ENCODE measurements at places on chromosomes 12 and 14.
A peak's percentile ranks its signal among the peaks of the same experiment; 100 is the strongest.

DNA sequence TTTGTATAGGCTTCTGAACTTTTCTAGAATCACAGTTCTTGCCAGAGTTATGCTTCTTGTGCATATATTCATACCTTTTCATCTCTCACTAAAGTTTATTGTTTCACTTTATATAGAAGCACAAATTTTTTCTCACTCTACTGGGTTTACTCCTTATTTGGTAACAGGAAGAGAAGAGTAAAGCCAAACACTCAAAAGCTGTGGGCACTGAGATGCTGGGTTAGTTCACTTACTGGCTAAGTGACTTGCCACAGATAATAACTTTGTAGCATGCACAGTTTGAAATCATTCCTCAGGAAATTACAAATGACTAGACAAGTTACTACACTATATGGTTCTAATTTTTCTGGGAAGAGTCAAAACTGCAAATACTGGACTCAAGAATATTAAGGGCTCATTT lies 7.8 kb downstream of the HIGD1C start:
- DNase-seq = no peak

GRCh38 chr12:55002355-55002754 lies 17.4 kb upstream of the NEUROD4 start:
- no peak for DNase-seq

DNA sequence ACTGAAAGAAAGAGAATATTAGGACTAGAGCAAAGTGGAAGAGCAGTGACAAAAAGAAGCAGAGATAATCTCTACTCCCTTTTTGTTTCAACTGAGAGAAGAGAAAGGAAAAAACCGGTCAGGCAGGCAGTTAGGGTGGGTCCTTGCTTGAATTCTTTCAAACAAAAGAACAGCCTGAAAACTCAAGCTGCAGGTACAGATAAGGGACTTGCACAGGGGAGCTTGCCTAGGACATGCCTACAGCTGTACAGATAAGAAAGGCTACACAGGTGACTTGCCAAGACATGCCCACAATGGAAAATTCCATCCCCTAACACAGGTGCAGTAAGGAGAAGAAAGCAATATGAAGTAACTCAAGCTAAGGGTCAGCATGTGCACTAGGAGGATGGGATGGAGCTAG lies 532.2 kb upstream of the MIS18BP1 start:
- no peak for DNase-seq

GRCh38 chr12:91778938-91779400 lies 366.7 kb downstream of the BTG1 start:
- no peak for DNase-seq

DNA sequence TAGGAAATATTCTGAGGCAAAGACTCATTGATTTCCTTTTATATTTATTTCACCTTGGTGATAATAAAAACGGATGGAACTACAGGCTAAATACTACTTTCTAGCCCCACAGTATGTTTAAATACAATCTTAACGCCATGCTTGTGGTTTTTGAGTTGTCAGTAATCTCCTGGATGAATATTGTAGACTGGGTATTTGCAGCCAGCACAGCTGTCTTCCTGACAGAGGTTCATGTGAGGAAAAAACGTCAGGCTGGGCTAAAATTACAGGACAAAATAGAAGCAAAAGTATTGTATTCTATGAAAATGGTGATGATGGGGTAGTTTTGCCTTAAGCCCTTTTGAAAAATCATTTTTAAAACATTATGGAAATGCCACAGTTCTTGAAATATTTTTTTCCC lies 140.9 kb downstream of the CCDC91 start:
- DNase-seq = no peak

- no peak for DNase-seq
Observed at GRCh38 chr14:71650187-71650755, 282.0 kb upstream of the RGS6 start.

GRCh38 chr12:460261-461230 lies 807 bp downstream of the B4GALNT3 start:
- no peak for DNase-seq

DNA sequence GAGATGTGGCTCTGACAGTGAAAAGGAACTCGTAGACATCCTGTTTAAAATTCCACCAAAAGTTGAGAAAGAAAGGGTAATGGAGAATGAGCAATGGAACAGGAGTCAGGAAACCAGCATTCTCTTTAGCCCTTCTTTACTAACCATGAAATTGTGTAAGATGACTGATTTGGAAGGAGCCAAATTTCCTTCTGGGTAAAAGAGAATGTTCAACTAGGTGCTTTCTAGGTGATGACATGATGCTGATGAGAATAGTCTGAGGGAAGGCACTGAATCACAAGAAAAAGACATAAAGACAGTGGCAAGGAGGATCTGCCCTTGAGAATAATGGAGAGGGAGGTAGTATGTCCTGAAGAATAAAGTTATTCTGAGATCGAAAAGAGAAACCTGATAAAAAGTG lies 2.2 kb downstream of the TSHR start:
- DNase-seq = no peak

DNA sequence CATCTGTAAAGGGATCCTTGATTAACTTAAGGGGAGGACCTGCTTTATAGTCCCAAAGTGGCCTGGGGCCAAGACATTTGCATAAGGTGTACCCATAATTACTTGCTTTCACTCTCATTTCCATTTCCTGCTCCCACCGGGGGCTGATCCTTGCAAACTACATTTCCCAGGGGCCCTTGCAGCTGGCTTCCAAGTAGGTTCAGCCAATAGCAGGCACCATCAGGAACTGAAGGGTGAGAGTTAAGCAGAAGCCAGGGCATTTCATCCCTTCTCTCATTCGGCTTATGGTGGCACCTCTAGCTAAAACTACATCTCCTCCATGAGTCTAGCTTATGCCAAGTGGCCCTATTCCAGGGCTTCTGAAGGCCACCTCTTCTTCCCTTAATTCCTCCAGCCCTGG lies 88.8 kb downstream of the CCDC60 start:
- DNase-seq = no peak

GRCh38 chr14:21162081-21162480 lies 6.2 kb upstream of the OR5AU1 start:
- DNase-seq = no peak

GRCh38 chr12:12454315-12454714 lies 97.4 kb downstream of the BORCS5 start:
- DNase-seq = no peak

- DNase-seq = no peak
Observed at GRCh38 chr14:99239661-99240092, 32.3 kb downstream of the BCL11B start.

- no peak for DNase-seq
Observed at GRCh38 chr14:28676479-28676878, 90.1 kb upstream of the FOXG1 start.

- DNase-seq = no peak
Observed at GRCh38 chr14:36217027-36217426, 40.5 kb upstream of the PTCSC3 start.

- no peak for DNase-seq
Observed at GRCh38 chr12:94678849-94679248, 28.5 kb upstream of the TMCC3 start.

- no peak for DNase-seq
Observed at GRCh38 chr12:66929121-66929520, 250.2 kb upstream of the GRIP1 start.

DNA sequence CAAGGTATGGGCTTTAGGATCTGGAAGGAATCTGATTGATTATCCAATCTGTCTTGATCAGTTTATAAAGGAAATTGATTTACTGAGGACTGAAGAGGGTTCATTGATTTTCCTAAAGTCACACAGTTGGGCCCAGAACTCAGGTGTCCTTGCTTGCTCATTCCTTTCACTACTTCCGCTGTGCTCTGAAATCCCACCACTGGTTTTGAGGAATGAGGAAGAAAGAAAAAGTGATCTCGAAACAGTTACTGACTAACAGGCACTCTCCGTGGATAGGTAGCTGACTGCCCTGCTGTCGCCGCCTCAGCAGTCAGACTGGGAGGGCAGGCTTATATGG lies at the start of gene FITM1:
Gene FITM1, plus strand, starts transcription at position 280 of the 337 bp plus-strand sequence. CDS start 905 bp downstream, outside the sequence.
- no peak for DNase-seq

- no peak for DNase-seq
Observed at GRCh38 chr12:124678421-124678893, 111.0 kb upstream of the NCOR2 start.

GRCh38 chr12:17304503-17305347 lies 698.8 kb upstream of the LMO3 start:
- DNase-seq = no peak

GRCh38 chr12:44889926-44890325 lies 13.8 kb upstream of the NELL2 start:
- no peak for DNase-seq

DNA sequence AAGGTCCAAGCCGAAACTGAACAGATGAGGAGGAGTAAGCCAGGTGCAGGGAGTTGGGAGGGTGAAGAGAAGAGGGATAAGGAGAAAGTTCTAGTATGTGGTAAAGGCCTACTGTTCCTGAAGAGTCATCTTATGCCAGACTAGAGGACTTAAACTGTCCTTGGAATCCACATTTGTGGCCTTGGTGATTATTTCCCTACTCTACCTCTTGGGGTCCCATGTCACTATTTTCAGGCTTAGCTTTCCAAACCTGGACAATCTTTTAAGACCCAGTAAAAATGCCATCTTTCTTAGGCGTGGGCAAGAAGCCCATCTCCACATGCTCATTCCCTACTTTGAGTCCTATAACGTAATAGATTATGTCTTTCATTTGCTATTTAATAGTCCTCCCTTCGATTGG lies 40.1 kb upstream of the CRY1 start:
- no peak for DNase-seq

- DNase-seq = peak; percentile 69
Observed at GRCh38 chr14:34181338-34181737, 230.5 kb upstream of the EGLN3 start.

DNA sequence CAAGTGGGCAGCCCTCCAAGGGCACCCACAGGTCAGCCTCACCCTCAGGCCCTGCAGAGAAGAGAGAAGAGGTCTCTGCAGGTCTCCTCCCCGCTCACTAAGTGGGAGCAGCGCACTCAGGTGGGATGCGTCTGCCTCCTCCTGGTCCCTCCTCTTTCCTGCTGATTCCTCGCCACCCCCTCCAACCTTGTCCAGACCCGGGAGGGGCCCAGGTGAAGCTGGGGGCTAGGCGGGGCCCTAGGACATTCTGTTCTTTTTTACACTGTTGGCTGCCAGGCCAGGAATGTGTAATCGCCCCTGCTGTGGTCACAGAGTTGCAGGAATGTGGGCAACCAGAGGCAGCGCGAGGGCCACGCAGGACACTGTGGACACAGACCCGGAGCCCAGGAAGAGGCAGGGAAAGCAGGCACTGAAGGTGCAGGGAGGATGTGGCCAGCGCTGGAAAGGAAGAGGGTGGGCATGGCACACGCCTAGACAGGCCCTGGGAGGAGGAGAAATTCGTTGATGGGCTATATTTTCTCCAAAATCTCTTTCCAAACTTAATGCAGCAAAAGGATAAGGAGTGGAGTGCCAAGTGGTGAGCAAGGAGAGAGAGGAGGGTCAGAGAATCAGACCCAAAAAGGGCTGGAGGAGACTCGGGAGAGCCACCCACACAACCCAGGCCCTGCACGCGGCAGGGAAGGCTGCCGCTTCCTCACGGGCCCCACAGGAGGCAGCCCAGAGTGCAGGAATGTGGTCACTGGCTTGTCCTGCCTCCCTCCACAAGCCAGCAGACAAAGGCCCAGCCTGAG lies 911 bp upstream of the SCNN1A start:
- DNase-seq = no peak

- no peak for DNase-seq
Observed at GRCh38 chr14:29028973-29029582, 262.5 kb downstream of the FOXG1 start.

- no peak for DNase-seq
Observed at GRCh38 chr14:34251662-34252061, 210.4 kb downstream of the SPTSSA start.

DNA sequence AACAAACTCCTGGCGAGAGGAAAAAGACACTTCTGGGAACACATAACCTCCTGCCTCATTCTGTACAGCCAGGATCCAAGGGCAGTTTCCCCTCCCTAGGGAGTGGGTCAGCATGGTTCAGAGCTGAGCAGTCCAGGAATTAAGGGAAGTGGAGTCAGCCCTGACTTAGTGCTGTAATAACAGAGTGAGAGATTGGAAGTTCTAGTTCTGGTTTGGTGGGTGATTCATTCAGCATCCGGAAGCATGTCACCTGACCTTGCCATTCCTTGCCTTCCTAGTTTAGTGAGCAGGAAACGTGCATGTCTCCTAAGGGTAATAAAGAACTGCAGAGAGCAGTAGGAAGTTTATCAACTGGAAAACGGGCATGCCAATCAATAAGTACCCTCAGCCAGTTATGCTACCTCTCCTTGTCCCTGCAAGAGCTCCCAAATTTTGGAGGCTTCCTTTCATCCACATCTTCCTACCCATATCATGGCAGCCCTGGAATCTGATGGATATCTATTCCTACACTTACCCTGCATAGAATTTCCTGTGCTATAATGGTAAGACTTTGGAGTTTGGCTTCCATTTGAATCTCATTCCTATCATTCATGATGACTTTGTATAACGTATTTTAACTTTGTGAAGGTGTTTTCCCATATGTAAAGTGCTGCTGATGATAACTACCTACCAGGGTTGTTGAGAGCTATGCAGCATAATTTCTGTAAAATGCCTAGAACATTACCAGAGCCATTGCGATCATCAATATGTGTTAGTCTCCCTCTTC lies 28.5 kb upstream of the MAGOHB start:
- DNase-seq = no peak

DNA sequence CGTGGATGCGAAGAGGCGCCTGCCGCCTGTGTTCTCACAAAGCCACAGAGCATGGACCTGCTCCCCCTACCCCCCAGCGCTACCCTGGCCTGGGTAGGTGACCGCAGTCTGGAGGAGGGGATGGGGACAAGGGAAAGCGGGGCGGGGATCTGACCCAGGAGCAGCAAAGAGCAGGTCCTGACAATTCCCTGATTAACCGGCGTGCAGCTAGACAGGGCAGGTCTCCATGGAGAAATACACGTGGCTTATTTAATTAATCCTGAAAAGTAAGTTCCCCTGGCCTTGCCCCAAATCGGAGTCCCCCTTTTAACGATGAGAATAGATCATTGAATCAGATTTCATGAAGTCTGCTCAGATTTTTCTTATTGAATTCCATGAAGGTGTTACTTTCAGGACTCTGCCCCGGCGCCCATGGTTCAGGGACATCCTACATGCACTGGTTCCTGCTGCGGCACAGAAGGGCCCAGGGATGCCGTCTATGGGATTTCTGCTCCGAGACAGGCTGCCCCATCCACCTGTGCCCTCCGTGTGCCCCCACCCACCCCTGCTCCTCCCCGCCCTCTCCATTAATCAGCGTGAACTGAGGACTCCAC lies 251.0 kb upstream of the SFSWAP start:
- DNase-seq = no peak

- no peak for DNase-seq
Observed at GRCh38 chr14:100601914-100602313, 14.7 kb upstream of the BEGAIN start.

DNA sequence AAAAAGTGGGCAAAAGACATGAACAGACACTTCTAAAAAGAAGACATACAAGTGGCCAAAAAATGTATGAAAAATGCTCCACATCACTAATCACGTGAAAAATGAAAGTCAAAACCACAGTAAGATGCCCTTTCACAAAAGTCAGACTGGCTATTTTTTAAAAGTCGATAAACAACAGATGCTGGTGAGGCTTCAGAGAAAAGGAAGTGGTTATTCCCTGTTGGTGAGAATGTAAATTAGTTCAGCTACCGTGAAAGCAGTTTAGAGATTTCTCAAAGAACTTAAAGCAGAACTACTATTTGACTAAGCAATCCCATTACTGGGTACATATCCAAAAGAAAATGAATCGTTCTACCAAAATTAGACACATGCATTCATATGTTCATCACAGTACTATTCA lies 237.0 kb downstream of the KIF21A start:
- no peak for DNase-seq

GRCh38 chr14:36254020-36254624 lies 66.3 kb downstream of the MBIP start:
- no peak for DNase-seq
